ENCODE measurements at places on chromosomes 12 and 14.

DNA sequence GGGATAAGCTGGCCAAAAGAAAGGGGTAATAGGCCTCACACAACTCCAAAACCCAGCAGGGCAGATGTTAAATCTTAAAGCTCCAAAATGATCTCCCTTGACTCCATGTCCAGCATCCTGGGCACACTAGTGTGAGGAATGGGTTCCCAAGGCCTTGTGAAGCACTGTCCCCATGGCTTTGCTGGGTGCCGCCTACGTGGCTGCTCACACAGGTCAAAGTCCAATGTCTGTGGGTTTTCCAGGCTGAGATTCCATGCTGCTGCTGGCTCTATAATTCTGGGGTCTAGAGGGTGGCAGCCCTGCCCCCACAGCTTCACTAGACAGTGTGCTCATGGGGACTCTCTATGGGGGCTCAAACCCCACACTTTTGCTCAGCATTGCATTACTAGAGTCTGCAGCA is 145.3 kb upstream of the GRIN2B start:
- DNase-seq = no peak

DNA sequence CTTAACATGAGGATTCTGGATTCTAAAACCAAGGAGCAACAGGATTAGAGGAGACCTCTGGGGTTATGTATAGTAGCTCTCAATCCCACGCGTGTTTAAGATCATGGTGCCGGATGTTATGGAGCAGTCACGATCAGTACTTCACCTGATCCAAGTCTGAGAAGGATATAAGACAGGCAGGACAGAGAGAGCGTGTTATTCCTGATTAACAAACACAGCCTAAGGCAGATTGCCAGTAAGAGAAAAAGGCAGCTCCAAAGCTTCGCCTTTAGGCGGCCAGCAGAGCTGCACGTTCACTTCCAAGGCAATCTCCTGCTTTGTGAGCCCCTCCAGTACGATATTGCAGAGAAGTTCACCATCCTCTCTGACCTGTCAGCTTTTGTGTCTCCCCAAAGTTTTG is 5.5 kb downstream of the SETD3 start:
- no peak for DNase-seq

- no peak for DNase-seq
Observed at GRCh38 chr12:130982565-130983225, 29.0 kb downstream of the ADGRD1 start.

GRCh38 chr14:61570549-61571290 is 124.6 kb upstream of the HIF1A start:
- no peak for DNase-seq

DNA sequence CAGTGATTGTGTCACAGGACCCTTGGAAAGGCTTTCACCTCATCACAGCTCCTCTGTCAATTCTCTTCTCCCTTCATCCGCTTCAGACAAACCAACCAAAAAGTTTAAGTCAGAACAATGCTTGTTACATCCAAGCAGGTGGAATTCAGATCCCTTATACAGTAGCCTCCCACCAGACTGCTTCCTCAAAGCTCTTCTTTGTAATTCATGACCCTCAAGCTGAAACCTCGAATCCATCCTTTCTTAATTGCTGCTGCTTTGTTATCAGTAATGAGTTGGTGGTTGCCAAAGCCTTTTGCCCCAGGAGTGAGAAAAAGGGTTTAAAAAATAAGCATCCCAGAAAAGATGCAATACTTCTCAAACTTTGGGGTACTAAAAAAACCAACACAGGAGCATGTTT is 9.5 kb downstream of the BEST3 start:
- DNase-seq = no peak

DNA sequence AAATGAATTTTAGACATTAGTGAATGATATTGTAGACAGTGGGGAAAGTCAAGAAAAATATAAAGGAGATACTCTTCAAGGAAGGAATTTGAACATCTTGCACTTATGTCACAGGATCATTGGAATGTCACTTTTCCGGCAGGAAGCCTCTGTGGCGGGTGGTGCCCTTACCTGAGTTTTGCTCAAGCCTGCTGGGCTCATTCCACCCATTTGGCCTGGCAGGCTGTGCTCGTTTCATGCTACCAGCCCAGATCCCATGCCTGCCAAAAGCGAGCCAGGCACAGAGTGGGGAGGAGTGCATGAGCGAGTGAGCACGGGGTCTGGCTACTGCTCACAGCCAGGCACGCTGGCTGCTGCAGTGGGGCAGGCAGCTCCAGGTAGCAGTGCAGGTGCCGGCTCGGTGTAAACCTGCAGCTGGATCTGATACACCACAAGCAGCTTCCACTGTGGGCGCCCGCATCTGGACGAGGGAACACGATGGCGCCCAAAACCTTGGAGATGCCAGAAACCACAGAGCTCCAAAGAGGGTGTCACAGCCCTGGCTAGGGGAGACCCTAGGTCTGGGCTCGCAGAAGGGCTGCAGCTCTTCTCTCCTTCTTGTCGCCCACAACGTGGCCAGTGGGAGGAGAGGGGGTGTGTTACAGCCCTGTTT is 28.7 kb upstream of the YAF2 start:
- DNase-seq = no peak

- DNase-seq = no peak
Observed at GRCh38 chr12:44019118-44019517, 183.2 kb downstream of the TMEM117 start.

DNA sequence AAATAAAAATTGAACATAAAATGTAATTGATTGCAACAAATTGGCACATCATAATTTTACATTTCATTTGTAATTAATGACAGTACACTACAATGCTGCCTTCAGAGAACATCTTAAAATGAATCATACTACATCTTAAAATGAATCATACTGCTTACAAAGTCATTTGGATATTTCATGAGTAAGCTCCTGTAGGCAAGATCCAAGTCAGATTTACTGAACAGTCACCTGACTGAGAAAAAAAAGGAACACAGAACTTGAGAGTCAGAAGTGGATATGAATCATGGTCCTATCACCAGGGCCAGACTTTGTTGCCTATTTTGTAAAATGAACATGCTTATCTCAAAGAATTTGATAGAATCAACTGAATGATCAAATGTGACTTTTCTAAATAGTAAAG is 32.7 kb upstream of the FBLN5 start:
- no peak for DNase-seq

- no peak for DNase-seq
Observed at GRCh38 chr12:5840944-5841343, 104.1 kb downstream of the ANO2 start.

DNA sequence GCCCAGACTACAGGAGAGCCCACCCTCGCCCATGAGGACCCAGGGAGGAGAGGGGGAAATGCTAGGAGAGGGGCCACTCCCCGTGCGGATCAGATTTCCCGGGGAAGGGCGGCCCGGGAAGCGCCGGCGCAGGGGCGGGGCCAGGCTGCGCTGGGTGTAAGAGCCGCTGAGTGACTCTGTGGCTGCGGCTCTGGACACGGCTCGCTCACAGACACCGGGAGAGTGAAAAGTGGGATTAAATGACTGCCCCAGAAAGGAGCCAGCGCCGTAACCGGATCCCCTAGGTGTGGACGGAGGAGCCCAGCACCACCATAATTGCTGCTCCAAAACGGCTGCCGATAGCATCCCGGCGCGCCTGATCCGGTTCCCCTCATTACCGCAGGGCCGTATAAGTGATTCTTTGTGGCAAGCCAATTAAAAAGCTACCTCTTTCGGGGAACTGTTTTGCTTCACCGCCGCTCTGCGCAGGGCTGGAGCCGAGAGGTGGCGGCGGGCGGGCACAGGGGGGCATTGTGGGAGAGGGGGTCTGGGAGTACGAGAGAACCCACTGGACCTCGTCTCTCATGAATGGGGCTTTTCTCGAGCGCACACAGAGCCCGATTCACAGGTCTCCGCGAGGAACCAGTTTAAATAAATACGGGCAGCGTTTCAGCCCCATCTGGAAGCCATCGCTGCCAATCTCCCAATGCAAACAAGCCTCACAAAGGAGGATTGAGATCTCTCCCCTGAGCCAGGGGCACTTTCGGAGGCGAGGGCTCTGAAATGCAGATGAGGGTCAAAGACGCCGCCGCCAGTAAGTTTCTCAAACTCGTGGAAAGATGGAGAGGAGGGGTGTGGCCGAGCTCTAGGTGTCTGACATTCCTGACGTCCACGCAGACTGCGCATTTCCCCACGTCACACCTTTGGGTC is 2.5 kb downstream of the COL2A1 start:
- DNase-seq = no peak

DNA sequence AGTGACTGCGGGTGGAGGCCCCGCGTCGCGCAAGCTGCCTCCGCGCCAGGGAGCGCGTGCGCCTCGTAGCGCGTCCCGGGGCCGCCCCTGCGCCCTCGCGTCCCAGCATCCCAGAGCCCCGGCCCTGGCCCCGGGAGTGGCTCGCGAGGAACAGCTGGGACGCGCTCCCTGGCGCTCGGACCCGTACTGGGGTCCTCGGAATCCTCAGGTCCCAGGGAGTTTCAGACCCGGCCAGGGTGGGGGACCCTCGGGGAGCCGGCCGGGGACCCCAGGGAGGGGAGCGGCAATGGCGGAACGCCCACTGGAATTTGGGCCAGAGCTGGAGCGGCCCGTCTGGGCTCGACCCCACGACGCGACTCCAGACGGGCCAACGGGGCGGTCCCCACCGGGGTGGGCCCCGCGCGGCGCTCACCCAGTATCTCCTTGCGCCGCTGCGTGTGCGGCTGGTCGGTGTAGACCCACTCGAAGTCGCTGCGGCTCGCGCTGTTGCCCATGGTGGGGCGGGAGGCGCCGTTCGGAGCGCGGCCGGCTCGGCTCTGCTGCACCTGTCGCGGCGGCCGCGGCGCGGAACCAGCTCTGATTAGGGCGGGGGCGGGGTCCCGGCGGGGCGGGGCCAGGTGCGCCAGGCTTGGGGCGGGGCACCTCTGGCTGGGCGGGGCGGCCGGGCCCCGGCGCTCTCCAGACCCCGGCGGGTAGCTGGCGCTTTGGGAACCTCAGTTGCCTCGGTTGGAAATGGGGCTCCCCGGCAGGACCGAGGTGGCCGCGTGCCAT is at the start of gene DEGS2:
Gene DEGS2 (minus strand): TSS at position 552 of the 771 bp plus-strand sequence. CDS start 58 bp downstream, at position 494.
- no peak for DNase-seq

- DNase-seq = no peak
Observed at GRCh38 chr12:79415746-79416435, 274.9 kb downstream of the PAWR start.

DNA sequence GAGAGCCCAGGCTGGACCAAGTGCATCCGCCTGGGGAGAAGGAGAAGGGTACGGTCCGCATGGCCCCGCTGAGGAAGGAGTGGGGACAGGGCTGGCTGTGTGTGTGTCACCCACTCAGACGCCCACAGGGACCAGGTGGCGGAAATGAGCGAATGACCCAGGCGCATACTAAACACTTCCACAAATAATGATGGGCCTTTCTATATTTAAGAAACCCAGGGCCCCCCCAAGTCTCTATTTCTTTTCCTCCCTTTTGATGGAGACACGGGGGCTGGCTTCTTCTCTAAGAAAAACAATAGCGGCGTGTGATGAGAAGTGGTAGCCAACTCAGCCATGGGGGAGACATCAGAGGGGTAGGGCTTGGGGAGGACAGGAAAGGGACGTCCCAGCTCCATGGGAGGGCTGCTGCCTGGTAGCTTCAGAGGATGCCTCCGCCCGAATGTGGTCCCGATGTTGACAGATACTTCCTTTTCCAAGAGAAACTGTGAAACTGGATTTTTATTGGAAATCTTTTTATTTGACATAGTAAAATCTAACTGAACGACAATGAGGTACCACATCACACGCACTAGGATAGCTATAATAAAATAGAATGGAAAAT is 6.3 kb upstream of the MAP1LC3B2 start:
- no peak for DNase-seq

DNA sequence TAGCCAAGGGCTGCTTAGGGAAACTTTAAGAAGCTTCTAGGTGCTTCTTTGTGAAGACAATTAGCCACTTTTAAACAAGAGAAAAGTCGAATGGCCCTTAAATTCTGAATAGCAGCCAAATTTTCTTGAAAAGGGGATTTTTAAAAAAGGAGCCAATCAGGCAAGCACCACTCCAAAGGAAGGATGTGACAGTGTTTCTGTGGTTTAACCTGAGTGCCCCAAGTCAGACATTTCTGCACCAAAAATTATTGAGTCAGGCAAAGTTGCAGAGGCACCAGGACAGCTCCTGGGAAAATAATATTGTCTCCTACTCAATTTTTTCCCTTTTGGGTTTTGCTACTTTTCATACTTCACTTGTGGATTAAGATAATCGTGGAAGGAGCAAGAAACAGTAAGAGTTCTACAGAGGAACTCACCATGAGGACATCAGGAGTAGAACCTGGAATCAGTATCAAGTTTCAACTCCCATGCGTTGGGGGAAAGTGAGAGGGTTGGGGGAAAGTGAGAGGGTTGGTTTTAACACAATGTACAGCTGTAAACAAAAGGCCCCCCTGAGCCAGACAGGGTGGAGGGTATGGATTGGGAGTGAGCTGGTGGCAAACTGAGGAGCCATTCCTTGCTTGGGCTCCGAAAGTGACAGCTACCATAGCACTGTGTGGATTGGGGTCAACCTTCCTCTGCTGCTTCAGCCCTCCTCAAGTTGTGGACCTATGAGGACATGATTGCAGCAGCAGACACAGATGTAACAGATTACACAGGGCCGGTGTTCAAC is 90.8 kb downstream of the SLC38A1 start:
- DNase-seq = no peak

GRCh38 chr14:23115039-23115731 is 3.9 kb downstream of the CEBPE start:
- no peak for DNase-seq

GRCh38 chr12:57554453-57554852 is 4.6 kb downstream of the KIF5A start:
- DNase-seq = no peak

DNA sequence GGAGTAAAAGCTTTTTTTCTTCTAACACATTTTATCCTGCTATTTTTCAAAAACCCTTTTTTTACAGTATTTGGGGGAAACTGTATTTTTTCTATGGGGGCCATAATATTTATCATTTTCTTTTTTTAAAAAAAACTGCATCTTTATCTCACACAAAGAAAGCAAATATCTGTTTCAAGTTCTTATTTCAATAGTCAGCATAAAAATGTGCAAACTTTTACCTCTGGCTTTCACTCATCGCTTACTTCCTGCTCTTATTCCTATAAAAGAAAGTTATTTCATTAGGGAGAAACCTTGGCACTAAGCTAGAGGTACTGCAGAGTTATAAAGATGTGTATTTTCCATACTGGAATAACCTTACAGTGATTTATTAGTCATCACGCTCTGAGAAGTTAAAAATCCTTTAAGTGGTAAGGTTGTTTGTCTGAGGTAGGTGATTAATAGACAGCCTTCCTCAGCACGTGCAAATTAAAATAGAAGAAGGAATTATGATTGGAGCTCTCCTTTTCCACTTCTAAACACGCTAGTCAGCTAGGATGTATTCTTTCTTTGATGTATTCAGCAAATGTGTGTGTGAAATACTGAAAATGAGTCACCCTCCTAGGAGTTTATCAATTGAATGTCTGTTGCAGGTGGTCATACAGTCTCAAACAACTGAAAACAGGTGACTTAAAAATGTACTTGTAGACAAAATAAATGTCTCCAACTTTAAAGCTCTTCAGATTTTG is 461.0 kb downstream of the GXYLT1 start:
- DNase-seq = no peak

DNA sequence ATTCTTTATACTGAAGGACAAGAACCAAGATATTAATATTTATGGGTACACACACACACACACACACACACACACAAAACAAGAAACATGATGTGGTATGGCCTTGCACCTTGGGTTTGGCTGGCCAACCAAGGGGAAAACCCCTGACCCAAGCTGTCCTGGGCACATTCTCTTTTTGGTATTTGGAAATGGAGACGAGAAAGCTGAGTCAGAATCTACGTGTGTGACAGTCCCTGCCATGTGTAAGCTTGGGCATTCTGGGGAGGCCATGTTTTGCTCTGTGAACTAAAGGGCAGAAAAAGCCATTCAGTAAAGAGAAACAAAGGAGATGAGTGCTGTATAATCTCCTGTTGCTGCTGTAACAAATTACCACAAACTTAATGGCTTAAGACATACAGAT is 35.6 kb downstream of the PTGER2 start:
- no peak for DNase-seq
